ENCODE measurements at places on chromosomes 4 and X.
A peak's percentile ranks its signal among the peaks of the same experiment; 100 is the strongest.

GRCh38 chr4:27635936-27636913 lies 775.6 kb downstream of the STIM2 start:
- no peak for DNase-seq

- no peak for DNase-seq
These were observed 173.0 kb upstream of the PCDH18 start for GRCh38 chr4:137705171-137705783.

- DNase-seq, result no peak
These were observed 39.3 kb upstream of the FHDC1 start for GRCh38 chr4:152896811-152897210.

GRCh38 chr4:101724093-101724492 lies 66.4 kb upstream of the BANK1 start:
- DNase-seq, result peak; percentile 27

GRCh38 chr4:38128478-38129459 lies 168.6 kb downstream of the PTTG2 start:
- no peak for DNase-seq

- DNase-seq, result no peak
These were observed 282.7 kb downstream of the UNC5C start for GRCh38 chr4:95265814-95266740.

DNA sequence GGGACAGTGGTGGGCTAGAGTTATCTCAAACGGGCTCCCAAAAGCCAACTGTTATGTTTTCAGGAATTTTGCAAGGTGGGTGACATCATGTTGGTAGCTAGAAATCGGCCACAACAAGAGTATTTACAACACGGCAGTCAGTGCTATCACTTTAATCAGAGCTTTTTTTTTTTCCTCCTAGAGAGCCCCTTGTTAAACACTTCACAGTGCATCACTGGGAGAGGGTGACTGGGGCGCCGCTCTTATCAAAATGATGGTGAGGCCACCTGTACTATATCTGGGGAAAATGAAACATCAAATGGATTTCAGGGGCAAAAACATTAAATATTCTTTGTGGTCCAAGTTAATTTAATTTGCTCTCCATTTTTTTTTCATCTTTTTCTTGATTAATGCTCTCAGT lies 44.9 kb downstream of the MAMLD1 start:
- no peak for DNase-seq

DNA sequence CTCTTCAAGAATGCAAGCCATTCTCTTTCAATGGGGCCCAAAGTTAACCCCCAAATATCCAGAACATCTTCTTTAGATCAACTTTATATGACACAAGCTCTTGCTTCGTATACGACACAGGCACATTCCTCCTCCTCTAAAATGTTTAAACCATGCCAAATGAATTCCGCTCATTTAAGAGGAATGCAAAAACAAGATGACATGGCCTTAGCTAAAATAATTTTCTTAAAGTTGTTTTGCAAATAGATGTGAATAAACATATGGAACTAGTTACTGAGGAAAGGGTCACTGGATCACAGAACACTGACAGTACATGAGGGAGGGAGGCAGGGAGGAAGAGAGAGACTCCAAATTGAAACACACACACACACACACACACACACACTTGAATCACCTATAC lies 97.4 kb downstream of the RASL11B start:
- DNase-seq, result no peak

DNA sequence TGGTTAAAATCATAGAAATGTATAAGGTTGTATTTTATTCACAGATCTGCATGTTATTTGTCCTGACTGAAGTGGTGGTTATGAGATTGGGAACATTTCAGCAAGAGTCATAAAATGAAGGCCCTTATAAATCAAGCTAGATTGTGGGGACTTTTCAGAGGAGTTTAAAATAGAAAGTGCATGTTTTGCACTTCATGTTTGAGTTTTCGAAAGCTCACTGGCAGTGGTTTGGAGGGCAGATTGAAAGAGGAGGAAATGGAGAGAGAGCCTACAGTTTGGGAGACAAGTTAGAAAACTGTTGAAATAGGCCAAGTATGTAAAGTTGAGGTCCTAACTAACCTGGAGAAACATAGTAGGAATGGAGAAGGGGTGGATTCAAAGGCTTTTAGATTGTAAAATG lies 124.9 kb downstream of the KDM6A start:
- no peak for DNase-seq

All from NCI-H510A treated with DMSO at 0.1 percent for 48 hours (cell line).